Activated CD4-positive, alpha-beta memory T cell treated with anti-CD3 and anti-CD28 coated beads, Interleukin-2, amount 10 ng/mL, durations not matched to agents 7 days and 5 days (primary cell): ENCODE measurements at places on chromosomes 16 and 17. TPM values are rescaled to one million over a fixed set of nuclear protein-coding genes. Genes with fewer than 3 reads are reported as not detected.

The CCDC182 gene
- total RNA-seq, result not detected

The FOXF1 gene
- total RNA-seq, result not detected

The HIGD1B gene
- not detected for total RNA-seq

The FOXJ1 gene
- total RNA-seq, result 0.15 TPM

The HCRT gene
- total RNA-seq, result not detected

The NFATC2IP gene
- 96.7 TPM for total RNA-seq

The PLA2G10 gene
- total RNA-seq, result not detected

The RNF157 gene
- 79.8 TPM for total RNA-seq

The ATP2A3 gene
- 290 TPM for total RNA-seq

The EVPLL gene
- total RNA-seq, result not detected

The KRTAP9-6 gene
- not detected for total RNA-seq

The FNDC8 gene
- total RNA-seq, result not detected

The WNK4 gene
- total RNA-seq, result 0.18 TPM

The LPO gene
- total RNA-seq, result not detected

The PLEKHH3 gene
- total RNA-seq, result 3.1 TPM

The IST1 gene
- total RNA-seq, result 227 TPM

The TMC5 gene
- total RNA-seq, result 0.53 TPM

The MT1M gene
- total RNA-seq, result not detected

The HOXB6 gene
- 0.68 TPM for total RNA-seq

The HBA1 gene
- total RNA-seq, result not detected

The DUXB gene
- not detected for total RNA-seq

The SLC35B1 gene
- total RNA-seq, result 50.4 TPM

The KRTAP3-1 gene
- total RNA-seq, result not detected

The TVP23A gene
- total RNA-seq, result not detected

The TMEM204 gene
- 42.9 TPM for total RNA-seq

The NPTX1 gene
- total RNA-seq, result 10.0 TPM
